ENCODE measurements at places on chromosomes 12 and 14.
A peak's percentile ranks its signal among the peaks of the same experiment; 100 is the strongest.

DNA sequence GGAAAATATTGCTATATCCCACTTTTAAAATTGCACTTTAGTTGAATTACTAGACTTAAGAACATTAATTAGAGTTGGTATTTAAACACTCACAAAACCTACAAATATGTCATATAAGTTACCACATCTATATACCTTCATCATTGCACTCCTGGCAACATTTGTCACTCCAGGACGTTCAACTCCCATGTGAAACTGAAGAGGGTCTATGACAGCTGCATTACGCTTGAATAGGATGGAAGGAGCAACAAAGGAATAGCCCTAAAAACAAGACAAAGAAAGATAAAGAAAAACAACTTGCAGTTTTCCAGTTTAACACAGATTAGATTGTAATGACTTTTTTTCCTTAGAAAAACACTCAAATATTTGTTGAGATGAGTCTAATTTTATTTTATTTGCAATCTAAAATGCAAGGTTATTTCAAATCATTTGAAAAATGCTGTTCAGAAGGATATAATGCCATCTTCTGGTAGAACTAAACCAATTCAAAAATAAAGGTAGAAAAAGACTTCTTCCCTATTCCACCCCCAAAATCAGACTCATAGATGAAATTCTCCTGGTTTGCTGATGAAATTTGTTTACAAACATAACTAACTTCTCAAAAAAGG is 84.3 kb upstream of the TTC7B start:
- DNase-seq, result no peak

DNA sequence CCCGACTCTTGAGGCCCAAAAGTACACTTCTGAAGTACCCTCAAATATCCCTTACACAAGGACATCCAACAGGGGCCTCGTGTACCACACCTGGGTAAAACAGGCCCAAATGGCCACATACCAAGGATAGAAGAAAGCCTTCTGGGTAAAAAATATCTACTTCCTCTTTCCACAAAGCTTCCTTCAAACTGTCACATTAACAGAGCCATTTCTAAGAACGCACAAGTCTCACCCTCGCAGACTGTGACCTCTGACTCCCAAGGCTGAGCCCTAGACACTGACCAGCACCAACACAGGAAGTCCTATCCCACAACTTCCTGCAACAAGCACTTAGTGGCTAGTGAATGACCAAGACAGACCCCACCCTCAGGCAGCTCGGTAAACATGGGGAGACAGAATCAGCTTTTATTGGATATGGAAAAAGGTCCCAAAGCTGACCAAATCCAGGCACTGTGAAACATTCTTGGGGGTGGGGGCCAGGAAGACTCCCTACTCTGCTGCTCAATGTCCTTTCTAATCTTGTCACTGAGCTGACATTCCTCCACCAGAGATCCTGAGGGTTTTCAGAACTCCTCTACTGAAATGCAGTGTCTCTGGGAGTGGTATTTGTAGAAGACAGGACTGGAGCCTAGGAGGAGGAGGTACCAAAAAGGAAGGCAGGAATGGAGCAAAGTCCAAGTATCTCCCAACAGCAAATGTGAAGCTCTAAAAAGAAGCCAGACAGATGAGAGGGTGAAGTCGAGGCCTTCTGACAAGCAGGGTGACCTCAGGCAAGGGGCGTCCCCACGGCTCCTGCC is 15.9 kb downstream of the KCTD10 start:
- DNase-seq, result peak; percentile 40

DNA sequence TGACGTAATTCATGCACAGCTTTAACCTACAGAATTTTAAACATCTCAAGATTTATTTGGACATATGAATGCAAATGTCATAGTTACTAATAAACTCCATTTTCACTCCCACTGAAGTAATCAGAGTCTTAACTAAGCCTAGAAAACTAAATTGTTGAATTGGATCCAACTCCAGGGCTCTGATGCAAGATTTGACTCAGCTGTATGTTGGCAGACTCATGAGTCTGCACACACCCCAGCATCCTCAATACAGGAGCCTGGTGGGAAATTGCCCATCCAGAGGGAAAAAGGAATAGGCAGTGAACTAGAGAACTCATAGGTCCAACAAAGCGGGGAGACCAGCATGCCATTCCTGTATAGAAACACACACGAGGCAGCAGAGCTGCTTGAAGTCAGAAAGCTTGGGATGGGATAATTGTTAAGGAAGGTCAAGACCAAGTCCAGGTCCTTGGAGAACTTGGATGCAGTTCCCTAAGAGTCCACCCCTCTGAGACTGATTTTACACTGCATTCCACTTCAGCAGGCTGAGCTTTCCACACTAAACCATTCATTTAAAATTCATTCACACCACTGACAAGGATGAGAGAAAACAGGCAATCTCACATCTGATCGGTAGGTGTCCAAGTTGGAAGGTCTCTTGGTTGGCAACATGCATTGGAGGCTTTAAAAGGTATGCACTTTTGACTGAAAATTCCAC is 14.4 kb downstream of the TMTC1 start:
- DNase-seq, result no peak

- DNase-seq, result no peak
These were observed 14.9 kb downstream of the STXBP6 start for GRCh38 chr14:25034803-25035681.

DNA sequence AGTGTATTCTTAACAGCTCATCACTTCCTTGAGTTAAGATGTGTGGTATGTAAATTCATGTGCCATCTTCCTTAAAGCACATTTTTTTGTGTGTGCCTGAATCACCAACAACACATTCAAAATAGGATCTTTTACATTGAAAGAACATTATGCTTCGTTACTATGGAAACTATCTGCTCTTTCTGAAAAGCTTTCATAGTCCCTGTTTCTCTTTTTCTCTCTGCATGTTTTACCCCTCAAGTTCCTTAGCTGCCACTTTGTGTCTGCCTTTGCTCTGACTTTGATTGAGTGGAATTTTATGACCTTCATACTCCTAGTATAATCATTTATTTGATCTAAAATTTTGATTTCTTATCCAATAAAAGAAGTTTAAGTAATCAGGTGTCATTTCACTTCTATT is 880.3 kb upstream of the FOXG1 start:
- DNase-seq, result no peak

DNA sequence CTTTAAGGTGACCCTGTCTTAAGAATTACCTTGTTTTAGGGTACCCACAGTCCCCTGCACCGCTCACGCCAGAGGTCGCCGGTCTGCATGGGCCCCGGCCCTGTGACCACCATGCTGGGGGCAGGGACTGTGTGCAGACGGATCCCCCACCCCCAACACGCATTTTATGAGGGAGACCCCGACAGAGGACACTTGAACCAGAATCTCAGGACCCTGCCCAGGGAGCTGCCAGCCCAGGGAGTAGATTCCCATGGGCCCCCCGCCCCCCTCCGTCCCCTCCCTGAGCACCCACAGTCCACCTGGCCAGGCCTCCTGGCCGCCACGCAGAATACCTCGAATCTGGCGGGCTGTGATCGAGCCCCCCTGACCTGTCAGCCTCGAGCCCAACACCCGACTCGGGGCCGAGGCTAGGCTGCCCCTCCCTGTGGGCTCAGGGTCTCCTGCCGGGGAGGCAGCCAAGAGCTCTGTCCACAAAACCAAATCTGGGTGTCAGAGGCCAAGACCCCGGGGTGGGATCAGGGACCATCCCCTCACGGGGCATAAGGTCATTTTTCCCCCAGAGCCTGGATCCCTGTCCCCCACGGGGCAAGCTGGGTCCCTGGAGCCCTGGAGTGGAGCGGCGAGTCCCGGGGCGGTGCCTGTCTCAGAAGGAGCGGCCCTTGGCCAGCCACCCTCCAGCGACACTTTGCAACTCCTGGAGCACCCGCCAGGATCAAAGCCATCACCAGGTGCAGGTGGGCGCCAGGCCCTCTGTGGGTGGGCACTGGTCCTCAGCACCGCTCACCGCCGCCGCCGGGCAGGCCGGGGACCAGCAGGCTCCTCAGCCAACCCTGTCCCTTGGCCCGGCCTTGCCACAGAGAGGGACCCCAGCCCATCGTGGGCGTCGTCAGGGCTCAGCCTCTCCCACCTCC is 155.8 kb upstream of the PKP2 start:
- no peak for DNase-seq
